ENCODE measurements at places on chromosomes 6 and 20.
A peak's percentile ranks its signal among the peaks of the same experiment; 100 is the strongest.

- no peak for DNase-seq
These were observed 122.4 kb downstream of the NFATC2 start for GRCh38 chr20:51420111-51420510.

- no peak for DNase-seq
These were observed 84.2 kb downstream of the PREP start for GRCh38 chr6:105318660-105319059.

DNA sequence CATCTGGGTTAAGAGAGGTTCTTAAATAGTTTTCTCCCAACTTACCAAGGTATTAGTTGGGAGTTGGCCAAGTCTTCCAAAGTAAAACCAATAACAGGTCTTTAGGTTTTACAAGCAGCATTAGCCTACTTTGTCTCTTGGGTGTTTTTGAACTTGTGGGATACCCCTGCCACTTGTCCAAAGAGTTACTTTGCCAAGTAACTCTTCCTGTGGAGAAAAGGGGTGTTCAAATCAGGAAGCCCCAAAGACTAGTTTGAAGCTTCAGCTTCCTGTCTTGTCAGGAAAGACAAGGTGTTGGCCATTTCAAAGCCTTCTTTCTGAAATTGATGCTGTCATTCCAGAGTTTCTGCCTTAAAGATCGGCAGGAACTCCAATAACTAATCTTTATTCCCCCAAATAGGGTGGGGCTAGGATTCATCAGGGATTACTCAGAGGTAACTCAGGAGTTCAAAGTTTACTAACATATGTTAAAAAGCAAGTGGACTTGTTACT is 822 bp downstream of the RAB22A start:
- DNase-seq: no peak

GRCh38 chr6:160088784-160089533 is 32.7 kb upstream of the SLC22A1 start:
- DNase-seq: no peak

DNA sequence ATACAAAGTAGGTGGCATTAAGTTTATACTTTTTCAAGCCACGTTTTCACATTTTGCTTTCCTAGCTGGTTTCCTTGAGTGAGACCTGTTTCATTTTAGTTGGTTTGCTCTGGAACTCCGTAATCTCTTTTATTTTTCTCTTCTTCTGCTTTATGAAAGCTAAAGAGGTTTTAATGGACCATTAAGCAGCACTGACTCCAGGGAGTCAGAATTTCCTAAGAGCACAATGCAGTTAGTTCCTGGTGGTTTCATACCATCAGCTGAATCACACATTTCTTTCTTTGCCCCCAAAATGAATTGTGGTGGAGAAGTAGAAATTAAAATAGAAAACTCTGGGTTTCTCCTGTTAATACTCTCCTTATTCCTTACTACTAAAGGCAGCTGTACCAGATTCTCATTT is 3.4 kb downstream of the OPN5 start:
- no peak for DNase-seq

DNA sequence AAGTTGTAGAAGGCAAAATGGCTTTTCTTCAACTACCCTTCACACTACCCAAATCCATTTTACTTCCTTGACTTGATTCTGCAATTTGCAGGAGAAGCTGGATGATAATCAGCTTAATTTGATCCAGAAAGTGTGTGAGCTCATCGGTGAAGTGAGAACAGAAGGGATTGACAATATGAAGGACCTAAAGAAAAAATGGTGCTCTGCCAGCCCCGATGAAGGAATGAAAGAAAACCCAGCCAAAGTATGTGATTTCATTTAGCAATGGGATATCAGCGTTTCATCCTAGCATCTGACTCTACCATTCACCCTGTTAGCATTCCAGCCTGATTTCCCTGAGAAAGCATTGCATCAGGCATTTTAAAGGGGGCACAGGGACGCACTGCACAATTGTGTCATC is 41.5 kb downstream of the CD164 start:
- no peak for DNase-seq

DNA sequence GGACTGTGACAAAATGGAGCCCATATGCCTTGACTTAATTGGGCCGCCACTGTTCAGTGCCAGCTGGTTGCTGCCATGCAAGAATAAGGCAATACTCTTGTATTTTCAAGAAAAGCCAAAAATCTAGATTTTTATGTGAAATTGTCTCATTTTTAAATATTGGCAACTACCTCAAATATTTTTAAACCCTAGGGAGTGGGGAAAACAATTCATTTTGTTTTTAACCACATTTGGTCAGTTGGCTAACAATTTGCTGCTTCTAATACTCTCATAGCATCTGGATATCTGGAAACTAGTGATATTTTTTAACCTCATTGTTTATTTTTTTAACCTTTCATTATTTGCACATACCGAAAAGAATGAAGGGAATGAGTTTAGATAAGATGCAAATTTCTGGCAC is 91.0 kb downstream of the EYA2 start:
- DNase-seq: no peak

DNA sequence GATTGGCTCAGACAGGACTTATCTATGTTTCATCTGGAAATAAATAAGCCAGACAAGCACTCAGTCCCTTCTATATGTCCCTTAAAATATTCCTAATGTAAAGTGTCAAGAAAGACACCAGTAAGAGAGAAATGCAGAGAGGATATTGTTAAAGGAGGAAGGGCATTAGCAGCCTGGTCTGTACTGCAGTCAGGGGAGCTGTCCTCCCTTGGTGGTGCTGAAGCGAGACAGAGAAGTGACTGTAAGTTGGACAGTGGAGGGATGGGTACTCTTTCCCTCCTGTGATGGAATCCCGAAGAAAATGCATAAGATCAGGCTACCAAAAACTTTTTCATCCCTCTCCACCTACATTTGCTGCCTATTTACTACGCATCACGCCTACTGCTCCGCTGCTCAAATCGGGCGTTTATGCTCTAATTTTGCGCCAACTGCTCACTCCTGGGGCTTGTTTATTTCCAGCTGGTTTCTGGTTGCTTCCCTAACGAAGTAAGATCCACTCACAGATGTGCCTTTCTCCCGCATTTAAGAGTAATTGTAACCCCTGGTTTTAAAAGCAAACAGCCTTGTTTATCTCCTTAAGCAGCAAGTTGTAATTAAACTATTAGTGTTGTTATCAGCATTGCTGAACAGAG is 35.2 kb downstream of the PHACTR1 start:
- DNase-seq: peak; percentile 47

- no peak for DNase-seq
These were observed 11.1 kb upstream of the FAM209A start for GRCh38 chr20:56513161-56514150.

GRCh38 chr6:170095273-170095981 is 195.5 kb downstream of the DLL1 start:
- no peak for DNase-seq

- no peak for DNase-seq
These were observed 36.2 kb downstream of the ARHGAP18 start for GRCh38 chr6:129673748-129674147.
